ENCODE measurements at places on chromosomes 7 and 10. TPM values are rescaled to one million over a fixed set of nuclear protein-coding genes. Genes with fewer than 3 reads are reported as not detected.

Gene HMX3
- total RNA-seq, result not detected

Gene CDK5
- 7.3 TPM for total RNA-seq

Gene SPDYE2B
- not detected for total RNA-seq

Gene NUDT5
- 52.2 TPM for total RNA-seq

Gene ZWINT
- total RNA-seq, result 2.3 TPM

Gene PON3
- 2.7 TPM for total RNA-seq

Gene KEL
- not detected for total RNA-seq

Gene NEUROD6
- not detected for total RNA-seq

Gene PDSS1
- 7.5 TPM for total RNA-seq

Gene TAS2R5
- 1.1 TPM for total RNA-seq

Gene YKT6
- 77.4 TPM for total RNA-seq

Gene GPR141
- total RNA-seq, result 0.77 TPM

Gene SORCS1
- 0.16 TPM for total RNA-seq
